ENCODE measurements at places on chromosomes 1 and 21. TPM values are rescaled to one million over a fixed set of nuclear protein-coding genes. Genes with fewer than 3 reads are reported as not detected.

GRCh38 chr1:177631770-177632169 lies 338.1 kb downstream of the SEC16B start:
- H3K4me1 ChIP-seq = no peaks in the 10 kb centered on the region
- DNase-seq = no peak

GRCh38 chr1:225644666-225645065 lies 8.3 kb downstream of the ENAH start:
- no peak overlapping the region for H3K27ac ChIP-seq
- peaks cover 8% of the 10 kb centered on the region for H3K36me3 ChIP-seq
- peaks cover 4% of the 10 kb centered on the region for H3K4me1 ChIP-seq
- no peak for DNase-seq
- H3K27me3 ChIP-seq = no peaks in the 10 kb centered on the region

- no peaks in the 10 kb centered on the region for H3K36me3 ChIP-seq
- H3K4me3 ChIP-seq = no peak overlapping the region
- DNase-seq = no peak
- peaks cover 5% of the 10 kb centered on the region for H3K27me3 ChIP-seq
- no peak overlapping the region for H3K27ac ChIP-seq
- H3K4me1 ChIP-seq = peaks cover 7% of the 10 kb centered on the region
Observed at GRCh38 chr1:24965571-24965930, 35.5 kb upstream of the RUNX3 start.

DNA sequence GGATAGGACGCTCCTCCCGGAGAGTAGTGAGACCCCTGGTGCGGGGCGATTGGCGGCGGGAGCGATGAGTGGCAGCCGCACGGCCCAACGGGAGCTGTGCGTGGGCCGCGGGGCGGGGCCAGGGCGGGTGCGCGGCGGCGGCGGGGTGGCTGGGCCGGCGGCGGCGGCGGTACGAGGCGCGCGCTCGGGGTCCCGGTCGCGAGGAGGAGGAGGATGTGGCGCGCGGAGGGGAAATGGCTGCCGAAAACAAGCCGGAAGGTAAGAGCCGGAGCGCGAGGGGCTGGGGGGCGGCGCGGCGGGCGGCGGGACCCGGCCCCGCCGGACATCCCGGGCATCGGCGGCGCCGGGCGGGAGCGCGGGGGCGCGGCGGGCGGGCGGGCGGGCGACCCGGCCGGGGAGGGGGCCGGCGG lies at the start of gene CAMTA1:
CAMTA1 (plus strand) TSS at position 137 of the 410 bp plus-strand sequence; CDS start at position 214, 77 bp downstream.
- peaks cover 30% of the 10 kb centered on the region for H3K4me1 ChIP-seq
- peak within 1 kb of the TSS; percentile 93 for H3K27ac ChIP-seq
- H3K27me3 ChIP-seq = peaks cover 11% of the 10 kb centered on the region

DNA sequence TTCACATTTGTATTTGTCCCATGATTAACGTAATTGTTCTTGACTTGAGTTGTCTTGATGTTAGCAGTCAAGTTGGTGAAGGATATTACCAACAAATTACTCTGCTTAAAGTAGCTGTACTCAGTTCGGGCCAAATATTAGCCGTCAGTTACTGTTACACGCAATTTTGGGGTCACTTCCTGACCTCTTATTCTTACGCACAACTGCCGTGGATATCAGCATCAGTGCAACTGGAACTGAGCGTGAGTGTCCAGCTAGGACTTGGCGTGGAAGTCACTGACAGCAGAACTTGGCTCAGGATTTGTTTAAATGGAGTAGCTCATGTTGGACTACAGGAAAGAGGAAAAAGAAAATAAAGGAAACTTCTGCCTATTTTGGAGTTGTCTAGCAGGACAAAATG lies 56.4 kb downstream of the ADAMTS1 start:
- no peak overlapping the region for H3K4me3 ChIP-seq
- no peaks in the 10 kb centered on the region for H3K27me3 ChIP-seq
- H3K4me1 ChIP-seq = no peaks in the 10 kb centered on the region

DNA sequence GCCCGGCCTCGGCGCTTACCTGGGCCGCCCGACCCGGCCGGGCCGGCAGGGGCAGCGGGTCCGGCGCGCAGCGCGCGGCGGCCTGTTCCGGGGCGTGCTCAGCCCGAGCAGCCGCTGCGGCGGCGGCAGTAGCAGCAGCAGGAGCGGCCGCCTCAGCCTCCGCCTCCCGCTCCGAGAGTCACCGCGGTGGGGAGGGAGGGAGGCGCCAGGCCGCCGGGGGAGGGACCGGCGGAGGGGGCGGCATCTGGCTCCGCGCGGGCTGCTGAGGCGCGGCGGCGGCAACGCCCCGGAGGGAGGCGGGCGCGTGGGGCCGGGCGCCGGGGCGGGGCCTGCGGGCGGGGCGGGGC lies at the start of gene CTNNBIP1:
CTNNBIP1 (minus strand) TSS at position 194 of the 347 bp plus-strand sequence. CDS start 38,205 bp downstream, outside the sequence.
- peaks cover 5% of the 10 kb centered on the region for H3K27me3 ChIP-seq
- H3K27ac ChIP-seq = peak within 1 kb of the TSS; percentile 77
- H3K4me3 ChIP-seq = peak within 1 kb of the TSS; percentile 98
- peaks cover 16% of the 10 kb centered on the region for H3K36me3 ChIP-seq

Gene NOL9
- total RNA-seq = 26.9 TPM

GRCh38 chr1:43466403-43466802 lies 12.7 kb upstream of the HYI start:
- no peaks in the 10 kb centered on the region for H3K27me3 ChIP-seq
- H3K27ac ChIP-seq = no peak overlapping the region
- H3K36me3 ChIP-seq = peaks cover 2% of the 10 kb centered on the region
- peaks cover 5% of the 10 kb centered on the region for H3K4me1 ChIP-seq

DNA sequence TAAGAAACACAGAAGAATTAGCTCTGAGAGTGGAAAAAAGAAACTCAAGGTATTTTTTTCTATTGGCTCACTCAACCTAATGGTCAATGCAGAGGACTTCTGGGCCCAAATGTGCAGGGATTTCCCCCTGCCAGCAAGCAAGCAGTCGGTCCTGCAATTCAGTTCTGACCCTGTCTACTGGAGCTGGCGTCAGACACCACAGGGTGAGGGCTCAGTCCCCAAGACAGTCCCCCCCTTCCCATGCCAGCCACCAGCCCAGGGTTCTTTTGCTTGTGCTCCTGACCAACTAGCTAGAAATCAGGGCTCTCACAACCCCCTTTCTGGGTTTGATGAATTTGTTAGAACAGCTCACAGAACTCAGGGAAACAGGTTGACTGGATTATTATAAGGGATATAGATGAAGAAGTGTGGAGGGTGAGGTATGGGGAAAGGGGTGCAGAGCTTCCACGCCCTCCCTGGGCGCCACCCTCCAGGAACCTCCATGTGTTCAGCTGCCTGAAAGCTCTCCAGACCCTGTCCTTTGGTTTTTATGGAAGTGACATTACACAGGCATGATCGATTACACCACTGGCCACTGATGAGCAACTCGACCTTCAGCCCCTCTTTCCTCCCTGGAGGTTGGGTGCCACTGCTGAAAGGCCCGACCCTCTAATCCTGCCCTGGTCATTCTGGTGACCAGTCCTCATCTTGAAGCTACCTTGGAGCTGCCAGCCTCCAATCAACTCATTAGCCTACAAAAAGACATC lies 22.5 kb upstream of the PWP2 start:
- H3K4me3 ChIP-seq = no peak overlapping the region
- no peaks in the 10 kb centered on the region for H3K27me3 ChIP-seq
- peaks cover 12% of the 10 kb centered on the region for H3K4me1 ChIP-seq

- H3K27ac ChIP-seq = no peak overlapping the region
- peaks cover 1% of the 10 kb centered on the region for H3K27me3 ChIP-seq
- H3K36me3 ChIP-seq = no peaks in the 10 kb centered on the region
Observed at GRCh38 chr1:41907446-41907845, 11.3 kb downstream of the HIVEP3 start.

DNA sequence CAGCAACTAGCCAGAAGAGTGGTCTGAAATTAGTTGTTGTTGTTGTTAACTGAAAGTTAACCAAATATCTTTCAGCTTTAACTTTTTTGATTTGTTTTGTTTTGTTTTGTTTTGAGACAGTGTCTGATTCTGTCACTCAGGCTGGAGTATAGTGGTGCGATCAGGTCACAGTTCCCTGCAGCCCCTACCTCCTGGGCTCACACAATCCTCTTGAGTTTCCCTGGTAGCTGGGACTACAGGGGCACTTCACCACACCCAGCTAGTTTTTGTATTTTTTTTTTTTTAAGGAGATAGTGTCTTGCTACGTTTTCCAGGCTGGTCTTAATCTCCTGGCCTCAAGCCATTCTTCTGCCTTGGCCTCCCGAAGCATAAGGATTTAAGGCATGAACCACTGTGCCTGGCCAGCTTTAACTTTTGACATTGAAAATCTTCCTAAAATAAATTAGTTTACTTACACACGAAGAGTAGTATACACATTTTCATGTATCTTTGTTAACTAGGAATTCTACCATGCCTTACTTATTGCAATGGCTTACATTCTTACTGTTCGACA lies 45.0 kb downstream of the GNG12 start:
- H3K4me3 ChIP-seq = no peak overlapping the region
- H3K27ac ChIP-seq = no peak overlapping the region
- H3K4me1 ChIP-seq = peaks cover 19% of the 10 kb centered on the region
- no peak for DNase-seq
- H3K36me3 ChIP-seq = no peaks in the 10 kb centered on the region

GRCh38 chr1:184866586-184866985 lies 107.7 kb downstream of the NIBAN1 start:
- no peak overlapping the region for H3K4me3 ChIP-seq
- peaks cover 1% of the 10 kb centered on the region for H3K27me3 ChIP-seq

Gene NOS1AP
- total RNA-seq = 19.8 TPM

- no peak for DNase-seq
- H3K4me3 ChIP-seq = no peak overlapping the region
- no peaks in the 10 kb centered on the region for H3K27me3 ChIP-seq
- H3K27ac ChIP-seq = no peak overlapping the region
- H3K4me1 ChIP-seq = peaks cover 2% of the 10 kb centered on the region
- no peaks in the 10 kb centered on the region for H3K36me3 ChIP-seq
Observed at GRCh38 chr1:101278845-101279244, 42.0 kb downstream of the S1PR1 start.

Gene LRRC39
- total RNA-seq = 0.64 TPM

GRCh38 chr1:205365945-205366463 lies 9.3 kb upstream of the KLHDC8A start:
- H3K27me3 ChIP-seq = peaks cover 2% of the 10 kb centered on the region
- peaks cover 15% of the 10 kb centered on the region for H3K4me1 ChIP-seq
- no peak overlapping the region for H3K27ac ChIP-seq
- no peak for DNase-seq
- no peak overlapping the region for H3K4me3 ChIP-seq

Gene LIPI
- not detected for total RNA-seq

GRCh38 chr21:15365751-15366392 lies 301.1 kb upstream of the NRIP1 start:
- H3K27me3 ChIP-seq = no peaks in the 10 kb centered on the region
- H3K36me3 ChIP-seq = peaks cover 5% of the 10 kb centered on the region
- H3K4me3 ChIP-seq = no peak overlapping the region

Data from endothelial cell (in vitro differentiated cells).